Activated T-cell treated with anti-CD3 and anti-CD28 coated beads, Interleukin-2, amount 50 U/mL, for 48 hours (primary cell): ENCODE measurements at places on chromosomes 7 and 10.

DNA sequence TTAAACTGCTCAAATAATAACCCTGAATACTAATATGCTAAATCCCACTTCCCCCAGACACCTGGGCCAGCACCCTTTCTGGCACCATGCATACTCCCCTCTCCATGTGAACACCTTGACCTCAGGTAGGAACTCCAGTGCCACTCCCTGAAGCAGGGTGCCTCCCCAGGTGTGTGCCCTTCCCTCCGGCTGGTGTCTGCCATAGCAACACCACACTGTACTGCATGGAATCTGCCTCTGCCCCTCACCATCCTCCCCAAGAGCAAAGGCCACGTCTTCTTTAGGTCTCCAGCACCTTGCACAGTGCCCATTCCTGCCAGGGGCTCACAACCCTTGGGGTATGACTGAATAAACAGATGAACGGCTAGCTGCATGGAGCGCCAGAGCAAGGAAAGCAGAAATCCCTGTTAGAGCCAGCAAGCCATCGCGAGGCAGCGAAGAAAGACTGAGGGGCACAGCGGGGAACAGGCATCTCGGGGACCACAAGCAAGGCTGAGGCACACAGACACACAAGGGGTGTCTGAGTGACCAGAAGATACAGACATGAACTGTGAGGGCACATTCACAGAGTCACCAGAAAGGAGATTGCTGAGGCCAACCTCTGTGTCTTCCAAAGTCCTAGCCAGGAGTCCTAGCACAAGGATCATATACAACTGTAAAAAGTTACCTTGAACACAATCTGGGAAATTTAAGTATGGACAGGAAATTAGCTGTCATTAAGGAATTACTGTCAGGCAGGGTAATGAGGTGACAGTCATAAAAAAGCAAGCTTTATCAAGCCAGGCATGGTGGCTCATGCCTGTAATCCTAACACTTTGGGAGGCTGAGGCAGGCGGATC lies 25.7 kb downstream of the COBL start:
- DNase-seq: no peak

DNA sequence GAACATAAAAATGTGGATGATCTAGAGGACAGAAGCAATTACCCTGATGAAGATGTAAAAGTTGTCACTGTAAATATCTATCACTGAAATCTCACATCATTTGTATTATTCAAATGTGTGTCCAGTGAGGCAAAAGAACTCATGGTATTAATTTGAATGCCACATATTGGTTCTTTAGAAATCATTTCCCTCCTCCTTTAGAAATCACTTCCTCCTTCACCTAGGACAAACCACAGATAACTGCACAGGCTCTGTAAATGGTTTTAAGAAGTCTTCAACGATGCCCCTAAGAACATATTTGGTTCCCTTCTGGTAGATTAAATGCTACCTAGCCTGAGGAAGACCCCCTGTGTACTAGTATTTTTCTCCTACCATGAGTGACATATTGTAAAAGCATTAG lies 33.1 kb upstream of the ZNF518A start:
- DNase-seq: no peak

DNA sequence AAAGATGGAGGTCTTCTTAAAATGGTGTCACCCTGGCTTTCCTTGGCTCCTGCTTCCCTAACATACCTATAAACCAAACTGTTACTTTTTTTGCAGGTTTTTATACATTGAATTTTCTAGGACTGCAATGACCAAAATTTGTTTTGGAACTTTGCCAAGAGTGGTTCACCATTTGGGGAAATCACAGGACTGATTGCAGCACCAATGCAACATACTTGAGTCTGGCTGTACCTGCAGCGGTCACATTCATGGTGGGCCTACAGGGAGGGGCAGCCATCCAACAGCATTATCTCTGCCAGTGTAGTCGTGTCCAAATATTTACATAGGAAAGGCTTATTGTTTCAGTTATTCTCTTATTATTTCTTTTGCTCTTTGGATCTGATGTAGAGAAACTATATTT lies 69.0 kb downstream of the HACD1 start:
- DNase-seq: no peak

DNA sequence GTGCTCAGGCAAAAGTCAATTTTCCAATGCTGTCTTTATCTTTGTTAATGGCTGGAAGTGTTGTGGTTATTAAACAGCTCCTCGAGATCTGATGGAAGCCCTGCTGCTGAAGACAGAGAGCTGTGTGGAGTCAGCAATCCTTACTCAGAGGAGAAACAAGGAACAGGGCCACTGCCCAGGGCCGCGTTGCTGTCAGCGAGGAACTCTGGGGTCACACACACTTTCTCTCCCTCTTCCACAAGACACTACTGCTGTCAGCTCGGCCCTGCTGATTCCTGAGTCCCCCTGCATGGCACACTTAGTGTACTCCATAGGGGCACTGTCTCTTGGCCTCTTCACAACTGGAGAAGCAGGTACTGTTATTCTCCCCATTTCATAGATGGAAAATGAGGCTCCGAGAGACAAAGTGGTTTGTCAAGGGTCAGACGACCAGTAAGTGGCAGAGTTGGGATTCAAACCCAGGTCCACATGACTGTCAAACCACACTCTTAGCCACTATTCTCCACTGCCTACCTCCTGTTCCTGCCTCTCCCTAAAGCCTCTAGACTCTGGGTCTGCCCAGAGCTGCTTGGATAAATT lies 29.3 kb upstream of the PDCD4 start:
- DNase-seq: no peak

- DNase-seq: peak; percentile 70
Measured at GRCh38 chr10:3805791-3806461, 20.9 kb upstream of the KLF6 start.

DNA sequence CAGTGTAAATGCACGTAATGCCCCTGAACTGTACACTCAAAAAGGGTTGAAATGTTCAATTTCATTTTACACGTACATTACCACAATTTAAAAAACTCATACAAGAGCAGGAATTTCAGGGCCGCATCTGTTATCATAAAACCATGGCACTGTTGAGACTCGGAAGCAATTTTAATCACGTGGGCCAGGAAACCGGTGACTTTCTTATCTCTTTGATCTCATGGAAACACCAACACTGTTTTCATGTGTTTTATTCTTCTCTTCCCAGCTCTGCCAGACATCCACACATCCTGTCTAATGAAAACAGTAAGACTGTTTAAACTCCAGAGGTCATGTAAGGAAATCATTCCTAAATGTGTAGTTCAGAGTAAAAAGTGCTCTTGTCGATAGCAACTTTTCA lies 35.9 kb downstream of the PTPRE start:
- DNase-seq: no peak

DNA sequence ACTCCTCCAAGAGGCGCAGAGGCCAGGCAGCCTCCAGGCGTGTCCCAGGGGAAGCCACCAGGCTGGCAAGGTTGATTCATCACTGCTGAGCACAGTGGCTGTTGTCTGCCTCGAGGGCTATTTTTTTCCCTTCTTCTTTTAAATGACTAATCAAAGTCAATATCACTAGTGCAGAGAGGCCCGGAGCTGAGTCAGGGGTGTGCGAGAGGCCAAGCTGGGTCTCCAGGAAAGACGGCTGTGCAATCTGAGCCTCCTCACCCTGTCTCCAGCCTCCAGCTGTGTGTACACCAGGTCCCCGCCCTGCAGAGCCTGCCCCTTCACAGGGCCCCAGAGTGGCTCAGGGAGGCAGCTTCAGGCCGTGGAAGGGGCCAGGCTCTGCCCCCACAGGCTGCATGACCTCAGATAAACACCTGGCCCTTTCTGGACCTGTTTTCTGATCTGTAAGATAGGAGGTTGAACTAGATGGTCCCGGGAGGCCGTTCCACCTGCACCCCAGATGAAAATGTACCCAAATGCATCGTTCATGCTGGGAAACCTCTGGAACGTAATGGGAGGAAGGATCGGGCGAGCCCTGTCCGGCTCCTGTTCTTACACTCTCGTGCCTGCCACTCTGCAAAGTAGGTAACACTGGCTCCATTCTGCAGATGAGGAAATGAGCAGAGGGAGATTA lies 3.7 kb downstream of the STX1A start:
- peak; percentile 85 for DNase-seq

GRCh38 chr7:126483972-126484371 lies 768.8 kb downstream of the GRM8 start:
- DNase-seq: no peak

- DNase-seq: no peak
Measured at GRCh38 chr7:128240696-128241386, at the start of gene LEP. TSS of gene LEP (plus strand) at chr7:128241278. CDS start at chr7:128252019, 10,741 bp downstream.

DNA sequence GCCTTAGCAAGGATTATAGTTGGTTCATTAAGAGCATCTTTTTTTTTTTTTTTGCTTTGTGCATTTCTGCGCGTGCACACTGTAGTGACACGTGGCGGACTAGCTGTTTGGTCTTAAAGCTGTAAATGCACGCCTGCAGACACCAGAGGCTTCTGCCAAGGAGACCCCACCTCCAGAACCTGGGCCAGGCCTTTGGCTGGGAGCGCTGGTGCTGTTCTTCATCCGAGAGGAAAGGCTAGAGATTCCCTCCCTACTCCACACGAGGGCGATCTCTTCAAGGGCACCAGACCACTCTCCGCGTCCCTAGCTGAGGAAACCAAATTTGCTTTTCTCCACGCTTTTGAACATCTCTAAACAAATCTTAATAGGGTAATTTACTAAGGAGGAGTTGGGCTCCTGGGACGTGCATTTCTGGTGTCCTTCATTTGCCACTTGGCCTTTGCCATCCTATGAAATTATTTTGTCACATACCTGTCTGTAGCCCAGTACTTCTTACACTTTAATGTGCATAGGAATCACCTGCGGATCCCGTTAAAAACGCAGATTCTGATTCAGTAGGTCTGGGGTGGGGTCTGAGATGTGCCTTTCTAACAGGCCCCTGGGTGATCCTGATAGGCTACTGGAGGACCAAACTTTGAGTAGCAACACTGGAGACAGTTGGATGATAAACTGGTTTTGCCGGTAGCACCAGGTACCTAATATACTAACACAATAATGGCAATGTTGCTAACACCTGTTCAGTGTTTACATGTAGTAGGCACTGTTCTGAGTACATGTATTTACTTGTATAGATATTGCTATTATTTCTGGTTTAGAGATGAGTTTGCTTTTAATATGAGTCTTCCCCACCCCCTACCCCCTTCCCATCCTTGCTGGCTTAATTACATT lies 1.3 kb upstream of the SLC26A5 start:
- peak; percentile 61 for DNase-seq

- no peak for DNase-seq
Measured at GRCh38 chr10:30751678-30752331, 122.3 kb upstream of the LYZL2 start.

- DNase-seq: no peak
Measured at GRCh38 chr10:13236638-13237037, 2.5 kb upstream of the UCMA start.

DNA sequence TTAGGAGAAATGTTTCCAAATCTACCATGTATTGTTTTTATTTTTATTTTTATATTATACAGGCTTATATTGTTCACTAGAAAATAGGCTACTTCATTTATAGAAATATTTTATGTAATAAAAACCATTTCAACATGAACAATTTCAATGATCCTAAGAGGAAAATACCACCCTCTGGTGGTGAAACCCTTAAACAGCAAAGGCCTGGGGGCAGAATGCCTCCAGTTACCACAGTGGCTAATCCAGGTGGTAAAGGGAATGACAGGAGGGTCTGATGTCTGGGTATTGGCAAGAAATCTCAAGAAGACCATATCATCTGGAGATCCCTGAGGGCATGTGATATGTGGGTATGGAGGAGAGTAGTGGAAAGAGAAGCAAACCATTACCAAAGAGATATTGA lies 19.3 kb downstream of the MACC1 start:
- DNase-seq: no peak

DNA sequence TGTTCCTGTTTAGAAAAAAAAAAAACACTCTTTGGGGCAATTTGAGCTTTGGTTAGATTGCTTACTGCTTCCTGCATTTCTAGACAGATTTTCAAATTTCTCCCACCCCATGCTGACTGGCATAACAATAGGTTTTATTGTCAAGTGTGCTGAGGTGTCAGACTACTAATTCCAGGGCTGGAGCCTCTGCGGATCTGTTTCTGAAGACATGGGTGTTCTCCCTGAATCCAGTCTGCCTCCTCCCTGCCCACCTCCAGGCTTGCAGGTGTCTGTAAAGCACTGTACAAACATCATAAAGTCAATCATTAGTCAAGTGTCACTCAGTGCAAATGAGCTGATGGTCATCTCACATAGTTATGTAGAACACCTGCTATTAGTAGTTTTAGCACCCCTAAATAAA lies 292.4 kb downstream of the GATA3 start:
- DNase-seq: no peak
